Type B pancreatic cell (in vitro differentiated cells): ENCODE measurements at places on chromosomes 3 and 15.

- DNase-seq = no peak
Observed at GRCh38 chr15:39817892-39818291, 35.3 kb upstream of the FSIP1 start.

DNA sequence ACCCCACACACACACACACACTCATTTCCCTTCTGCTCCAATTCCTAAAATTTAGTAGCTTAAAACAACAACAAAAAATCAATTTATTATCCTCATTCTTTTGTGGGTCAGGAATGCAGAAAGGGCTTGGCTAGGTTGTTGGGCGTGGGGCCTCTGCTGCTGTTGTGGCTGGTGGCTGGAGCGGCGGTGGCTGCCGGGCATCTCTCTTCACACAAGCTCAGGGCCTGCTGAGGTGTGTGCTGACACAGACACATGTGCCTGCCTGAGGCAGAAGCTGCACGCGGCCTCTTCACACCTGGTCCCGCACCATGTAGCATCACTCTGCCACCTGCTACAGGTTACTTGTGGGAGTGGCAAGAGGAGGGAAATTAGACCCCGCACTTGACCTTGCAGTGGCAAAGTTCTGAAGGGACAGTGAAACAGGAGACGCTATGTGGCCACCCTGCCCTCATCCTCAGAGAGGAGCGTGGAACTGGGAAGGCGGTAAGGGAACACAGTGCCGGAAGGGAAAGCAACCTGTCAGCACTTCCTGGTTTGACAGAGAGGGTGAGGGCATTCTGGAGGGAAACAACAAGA, 64.0 kb upstream of the PRR20G start:
- no peak for DNase-seq

- no peak for DNase-seq
Observed at GRCh38 chr3:9450126-9450525, 52.7 kb downstream of the SETD5 start.

DNA sequence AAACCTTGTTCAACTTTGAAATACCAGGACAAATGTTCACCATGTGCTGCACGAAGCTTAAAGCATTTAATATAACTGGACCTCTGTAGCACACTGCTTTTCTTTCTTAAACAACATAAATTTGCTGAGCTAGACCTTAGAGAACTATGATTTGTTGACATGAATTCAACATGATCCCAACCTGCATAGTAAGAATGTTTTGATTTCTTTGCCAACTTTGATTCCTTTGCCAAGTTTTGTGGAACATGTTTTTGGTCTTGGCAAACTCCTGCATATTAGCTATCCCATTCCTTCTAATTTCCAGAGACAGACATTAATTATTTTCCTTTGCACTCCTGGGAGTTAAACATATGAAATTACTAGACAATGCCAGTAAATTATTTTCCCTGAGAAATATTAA, 197.2 kb upstream of the RBMS3 start:
- no peak for DNase-seq

- DNase-seq = no peak
Observed at GRCh38 chr15:90620379-90621067, 90.8 kb downstream of the CRTC3 start.

- no peak for DNase-seq
Observed at GRCh38 chr3:195007766-195008165, 263.2 kb downstream of the XXYLT1 start.

GRCh38 chr3:10273702-10274305, 18.9 kb downstream of the GHRL start:
- no peak for DNase-seq

- no peak for DNase-seq
Observed at GRCh38 chr3:58800032-58800431, 133.5 kb upstream of the FAM3D start.
